ENCODE measurements at places on chromosomes 3 and 15.

DNA sequence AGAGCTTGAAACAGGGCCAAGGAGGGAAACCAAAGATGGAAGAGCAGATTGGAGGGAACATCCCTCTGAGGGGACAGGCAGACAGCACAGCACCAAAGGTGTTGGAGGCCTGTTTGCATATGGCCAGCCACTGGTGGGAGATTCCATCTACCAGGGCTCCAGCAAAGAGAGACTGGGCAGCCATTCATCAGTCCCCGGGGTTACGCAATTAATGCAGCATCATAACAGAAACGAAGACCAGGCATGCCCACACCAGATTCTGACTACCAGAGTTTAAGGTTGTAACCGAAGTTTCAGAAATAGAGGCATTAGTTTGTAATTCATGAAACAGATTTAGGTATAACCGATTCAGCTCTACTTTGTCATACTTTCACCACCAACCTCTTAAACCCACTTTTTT is 58.1 kb downstream of the COL8A1 start:
- DNase-seq: no peak

DNA sequence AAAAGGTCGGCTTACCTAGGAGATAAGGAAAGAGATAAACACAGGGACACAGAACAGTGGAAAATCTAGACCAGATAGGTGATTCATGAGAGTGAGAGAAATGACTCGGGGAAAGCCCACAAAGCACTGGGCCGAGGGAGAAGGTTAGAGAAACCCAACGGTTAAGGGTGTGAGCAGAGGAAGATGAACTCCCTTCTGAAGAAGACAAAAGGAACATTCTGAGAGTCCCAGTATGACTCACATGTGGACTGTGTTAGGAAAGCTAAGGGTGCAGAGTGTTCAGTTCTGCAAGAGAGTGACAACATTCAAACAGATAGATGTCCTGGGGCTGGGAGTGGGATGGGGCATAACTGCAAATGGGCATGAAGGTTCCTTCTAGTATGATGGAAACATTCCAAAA is 83.0 kb downstream of the CNTN3 start:
- no peak for DNase-seq

DNA sequence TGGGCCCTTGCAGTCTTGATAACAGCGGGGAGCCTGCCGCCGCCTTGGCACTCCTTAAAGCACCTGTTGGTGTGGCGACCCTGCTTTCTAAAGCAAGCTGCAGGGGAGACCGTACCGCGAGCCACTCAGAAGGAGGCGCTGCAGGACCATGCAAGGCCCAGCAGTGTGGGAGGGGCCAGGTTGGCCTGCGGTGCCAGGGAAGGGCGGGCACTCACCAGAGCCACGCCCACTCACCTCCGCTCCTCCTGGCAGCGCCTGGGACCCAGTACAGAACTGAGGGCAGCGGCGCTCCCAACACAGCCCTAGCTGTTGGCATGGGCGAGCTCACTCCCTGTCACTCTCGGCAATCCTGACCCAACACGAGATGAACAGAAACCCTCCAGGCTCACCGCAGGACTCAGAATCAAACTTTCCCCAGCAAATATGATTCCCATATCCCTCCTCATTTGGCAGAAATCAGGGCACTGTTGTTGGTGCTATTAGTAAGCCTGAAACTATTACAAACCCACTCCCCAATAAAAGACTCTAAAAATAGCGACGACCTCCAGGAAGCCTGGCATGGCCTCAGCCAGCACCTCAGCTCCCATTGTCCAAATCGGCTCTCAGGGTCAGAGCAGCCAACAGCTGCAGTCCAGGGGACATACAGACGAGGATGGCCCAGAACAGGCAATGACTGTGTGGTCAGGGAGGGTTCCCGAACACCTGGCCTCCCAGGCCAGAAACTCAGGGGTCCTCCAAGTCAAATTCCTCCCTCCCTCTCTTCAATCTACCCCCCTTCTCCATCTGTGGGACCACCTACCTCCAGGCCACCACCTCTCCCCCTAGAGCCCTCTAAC is 77.2 kb downstream of the TBC1D2B start:
- DNase-seq: peak; percentile 65

DNA sequence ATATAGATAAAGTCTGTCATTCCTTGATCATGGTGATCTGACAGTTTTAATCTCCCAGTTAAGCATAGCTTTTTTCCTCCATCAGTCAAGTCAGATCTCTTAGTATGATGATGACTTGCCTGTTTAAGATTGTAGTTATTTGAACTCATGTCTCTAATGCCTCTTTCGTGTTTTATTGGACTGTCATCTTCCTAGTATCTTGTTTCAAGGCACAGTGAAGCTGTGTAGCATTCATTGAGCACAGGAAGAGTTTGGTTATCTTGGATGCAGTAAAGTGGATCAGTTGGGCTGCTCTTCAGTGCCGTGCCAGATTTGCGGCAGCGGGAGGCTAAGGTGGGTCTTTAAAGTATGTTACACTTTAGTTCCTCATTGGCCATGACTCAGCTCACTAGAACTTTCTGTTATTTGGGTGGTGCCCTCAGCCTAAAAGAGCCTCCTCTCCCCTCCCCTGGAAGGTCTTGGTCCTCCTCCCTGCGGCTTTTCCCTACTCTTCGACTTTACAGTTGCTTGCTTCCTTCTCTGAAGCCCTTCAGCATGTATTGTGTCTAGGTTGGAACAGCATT is 45.7 kb upstream of the SKOR1 start:
- no peak for DNase-seq

DNA sequence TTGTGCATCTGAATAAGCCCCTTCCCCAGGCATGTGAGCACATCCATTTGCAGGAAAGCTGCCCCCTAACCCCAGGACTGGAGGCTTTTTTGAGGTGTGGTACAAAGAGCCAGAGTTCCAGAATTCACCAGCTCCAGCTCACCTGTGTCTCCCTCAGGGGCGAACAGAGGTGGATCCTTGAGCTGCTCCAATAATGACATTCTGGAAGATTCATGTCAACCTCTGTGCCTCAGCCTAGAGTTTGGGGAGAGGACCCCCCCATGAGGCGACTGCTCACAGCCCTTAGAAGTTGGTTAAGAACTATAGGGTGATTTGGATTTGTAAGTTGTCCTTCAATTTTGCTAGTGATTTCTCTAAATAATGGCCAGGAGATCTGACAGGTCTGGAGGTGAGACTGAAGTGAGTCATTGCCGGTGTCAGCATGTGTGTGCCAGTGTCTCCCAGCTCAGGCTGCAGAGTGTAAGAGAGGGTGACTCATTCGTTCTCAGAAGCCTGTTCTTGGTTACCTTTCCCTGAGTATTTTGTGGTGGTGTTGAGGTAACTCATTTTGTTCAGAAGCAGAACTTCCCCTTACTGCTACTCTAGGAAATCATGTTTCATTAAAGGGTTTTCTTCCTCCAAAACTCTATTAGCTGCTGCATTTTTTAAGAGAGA is 136.9 kb upstream of the TOPAZ1 start:
- no peak for DNase-seq

DNA sequence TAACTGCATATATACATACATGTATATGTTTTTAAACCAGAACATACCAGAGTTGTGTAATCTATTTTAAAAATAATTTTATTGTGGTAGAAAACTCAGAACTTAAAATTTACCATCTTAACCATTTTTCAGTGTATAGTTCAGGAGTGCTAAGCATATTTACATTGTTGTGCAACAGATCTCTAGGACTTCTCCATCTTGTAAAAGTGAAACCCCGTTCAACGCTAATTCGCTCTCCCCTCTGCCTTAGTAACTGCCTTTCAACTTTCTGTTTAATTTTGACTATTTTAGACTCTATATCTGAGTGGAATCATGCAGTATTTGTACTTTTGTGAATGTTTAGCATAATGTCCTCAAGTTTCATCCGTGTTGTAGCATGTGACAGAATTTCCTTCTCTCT is 51.8 kb upstream of the SSR3 start:
- DNase-seq: no peak

GRCh38 chr3:29156086-29156715 is 124.7 kb upstream of the RBMS3 start:
- no peak for DNase-seq

GRCh38 chr3:64086479-64087252 is 63.4 kb upstream of the PSMD6 start:
- DNase-seq: no peak

GRCh38 chr15:101085311-101085700 is 166.1 kb downstream of the LRRK1 start:
- no peak for DNase-seq

DNA sequence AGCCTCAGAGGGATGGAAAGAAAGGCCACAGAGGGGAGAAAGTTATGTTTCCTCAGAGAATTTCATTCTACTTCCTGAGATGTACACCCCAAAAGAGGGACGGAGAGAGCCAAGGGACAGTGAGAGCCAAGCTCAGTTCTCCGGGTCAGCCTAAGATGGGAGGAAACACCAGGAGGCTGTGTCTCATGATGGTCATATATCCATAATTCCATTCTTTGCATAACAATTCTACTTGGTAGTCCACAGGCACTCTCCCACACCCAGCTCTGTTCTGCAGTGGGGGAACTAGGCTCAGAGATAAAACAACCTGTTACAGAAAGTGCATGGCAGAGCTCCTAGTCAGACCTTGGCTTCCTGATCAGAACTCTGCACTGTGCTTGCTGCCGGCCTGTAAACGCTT is 54.4 kb downstream of the WDR76 start:
- no peak for DNase-seq

- no peak for DNase-seq
These were observed 88.2 kb downstream of the GPR156 start for GRCh38 chr3:120196812-120197211.

DNA sequence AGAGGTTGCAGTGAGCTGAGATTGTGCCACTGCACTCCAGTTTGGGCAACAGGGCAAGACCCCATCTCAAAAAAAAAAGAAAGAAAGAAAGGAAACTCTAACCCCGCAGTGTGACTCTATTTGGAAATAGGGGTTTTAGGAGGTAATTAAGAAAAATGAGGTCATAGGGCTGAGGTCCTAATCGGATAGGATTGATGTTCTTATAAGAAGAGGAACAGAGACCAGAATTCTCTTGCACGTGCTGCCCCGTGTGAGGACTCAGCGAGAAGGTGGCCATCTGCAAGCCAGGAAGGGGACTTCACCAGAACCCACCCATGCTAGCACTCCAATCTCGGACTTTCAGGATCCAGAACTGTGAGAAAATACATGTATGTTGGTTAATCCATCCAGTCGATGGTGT is 25.8 kb downstream of the KLHL6 start:
- DNase-seq: no peak

DNA sequence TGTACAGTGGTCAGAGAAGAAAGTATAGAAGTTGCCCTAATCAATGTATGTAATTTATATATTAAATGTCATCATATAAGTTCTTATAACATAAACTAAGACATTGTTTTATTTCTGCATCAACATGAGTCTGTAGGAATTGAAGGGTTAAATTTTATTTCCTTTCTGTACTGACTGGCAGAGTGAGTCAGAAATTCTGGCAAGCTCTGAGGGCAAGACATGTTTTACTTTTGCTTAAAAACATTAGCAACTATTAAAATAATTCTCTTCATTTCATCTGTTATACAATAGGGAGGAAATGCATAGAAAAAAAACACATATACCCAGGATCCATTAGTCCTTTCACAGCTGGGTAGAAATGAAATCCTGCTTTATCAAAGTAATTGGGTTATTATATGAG is 171.4 kb upstream of the ALCAM start:
- no peak for DNase-seq

- no peak for DNase-seq
These were observed 86.9 kb upstream of the HERC1 start for GRCh38 chr15:63920504-63921175.

- no peak for DNase-seq
These were observed 55.7 kb downstream of the CORO2B start for GRCh38 chr15:68634531-68634930.

DNA sequence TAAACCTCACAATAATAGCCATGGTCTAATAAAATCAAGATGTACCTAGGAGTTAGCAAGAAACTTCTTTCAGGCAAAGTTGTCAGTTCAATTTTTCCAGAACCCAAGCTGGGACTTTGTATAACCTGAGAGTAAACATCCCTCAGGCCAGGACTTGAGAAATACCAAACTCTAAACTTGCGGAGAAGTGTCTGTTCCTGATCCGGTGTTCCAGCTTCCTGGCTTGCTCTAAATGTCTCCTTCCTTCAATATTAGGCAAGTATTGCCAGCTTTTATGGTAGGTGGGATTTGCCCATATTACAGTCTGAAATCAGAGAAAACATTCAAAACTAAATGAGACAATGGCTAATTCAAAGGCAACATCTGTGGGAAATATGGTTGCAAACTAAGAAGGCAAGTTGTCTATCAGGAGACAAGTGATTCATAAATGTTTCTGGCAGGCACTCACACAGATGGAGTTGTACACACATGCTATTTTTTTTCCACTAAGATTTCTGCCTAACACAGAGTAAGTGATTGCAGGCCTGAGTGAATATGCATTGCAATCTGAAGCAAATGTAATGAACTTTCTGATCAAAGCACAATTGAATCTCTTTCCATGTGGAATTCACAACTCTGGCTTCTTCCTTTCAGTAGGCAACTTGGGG is 88.3 kb upstream of the COL8A1 start:
- no peak for DNase-seq

- no peak for DNase-seq
These were observed 13.1 kb downstream of the DNAAF4 start for GRCh38 chr15:55494931-55495330.

- no peak for DNase-seq
These were observed 12.3 kb downstream of the DPH3 start for GRCh38 chr3:16252243-16252978.

DNA sequence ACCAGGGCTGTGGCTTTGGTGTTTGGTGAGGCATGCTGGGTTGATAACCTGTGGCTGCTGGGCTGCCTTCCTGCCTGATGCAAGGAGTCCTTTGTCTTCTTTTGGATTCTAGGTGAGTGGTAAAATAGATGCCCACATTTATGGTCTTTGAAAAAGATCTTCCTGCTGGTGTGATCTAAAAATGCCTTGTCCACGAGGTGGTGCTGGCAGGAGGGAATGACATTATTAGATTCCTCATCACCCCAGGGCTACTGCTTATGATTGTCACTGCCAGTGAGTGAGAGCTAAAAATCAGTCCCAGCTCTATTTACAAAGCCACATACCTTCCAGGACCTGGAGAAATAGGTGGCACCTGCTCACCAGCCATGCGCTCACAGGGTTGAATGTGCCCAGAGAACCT is 355.5 kb upstream of the ROPN1 start:
- no peak for DNase-seq

DNA sequence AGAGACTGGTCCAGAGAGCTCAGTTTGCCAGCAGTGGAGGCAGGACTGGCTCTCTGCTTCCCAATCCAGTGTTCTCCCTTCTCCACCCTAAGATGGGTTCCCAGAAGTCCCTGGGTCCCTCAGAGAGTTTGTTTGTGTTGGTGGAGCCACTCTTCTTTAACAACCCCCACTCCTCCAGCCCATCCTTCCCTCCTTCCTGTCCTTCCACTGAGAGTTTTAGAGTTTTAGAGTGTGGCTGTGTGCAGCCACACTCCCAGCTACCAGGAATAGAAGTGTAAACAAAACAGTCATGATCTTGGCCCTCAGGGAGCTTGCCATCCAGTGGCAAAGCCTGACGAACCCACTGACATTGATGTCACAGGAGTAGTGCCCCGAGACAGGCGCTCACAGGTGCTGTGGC is 12.5 kb upstream of the FBLN2 start:
- no peak for DNase-seq

GRCh38 chr15:35060591-35060990 is 24.5 kb downstream of the NANOGP8 start:
- no peak for DNase-seq

All from T-helper 1 cell (primary cell).